ENCODE measurements at places on chromosomes 6 and 20.

GRCh38 chr20:17430125-17430950 is 100.8 kb downstream of the BFSP1 start:
- DNase-seq: no peak

- no peak for DNase-seq
These were observed 123.2 kb upstream of the RIPOR2 start for GRCh38 chr6:25058941-25059340.

- no peak for DNase-seq
These were observed 130.9 kb upstream of the CD93 start for GRCh38 chr20:23217023-23217422.

DNA sequence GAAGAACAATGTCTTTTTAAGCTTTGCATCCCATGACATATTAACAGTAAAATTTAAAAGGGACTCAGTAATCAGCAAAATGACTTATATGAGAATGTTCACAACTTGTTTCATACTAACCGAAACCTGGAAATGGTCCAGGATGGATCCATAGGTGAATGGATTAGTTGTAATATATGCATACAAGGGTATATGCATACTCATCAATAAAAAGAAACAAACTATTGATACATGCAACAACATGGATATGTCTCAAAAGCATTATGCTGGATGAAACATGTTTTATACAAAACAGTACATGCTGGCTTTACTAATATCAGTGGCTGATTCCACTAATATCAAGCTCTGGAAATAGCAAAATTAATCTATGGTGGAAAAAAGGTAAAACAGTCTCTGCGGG is 108.5 kb upstream of the HIVEP1 start:
- DNase-seq: no peak

DNA sequence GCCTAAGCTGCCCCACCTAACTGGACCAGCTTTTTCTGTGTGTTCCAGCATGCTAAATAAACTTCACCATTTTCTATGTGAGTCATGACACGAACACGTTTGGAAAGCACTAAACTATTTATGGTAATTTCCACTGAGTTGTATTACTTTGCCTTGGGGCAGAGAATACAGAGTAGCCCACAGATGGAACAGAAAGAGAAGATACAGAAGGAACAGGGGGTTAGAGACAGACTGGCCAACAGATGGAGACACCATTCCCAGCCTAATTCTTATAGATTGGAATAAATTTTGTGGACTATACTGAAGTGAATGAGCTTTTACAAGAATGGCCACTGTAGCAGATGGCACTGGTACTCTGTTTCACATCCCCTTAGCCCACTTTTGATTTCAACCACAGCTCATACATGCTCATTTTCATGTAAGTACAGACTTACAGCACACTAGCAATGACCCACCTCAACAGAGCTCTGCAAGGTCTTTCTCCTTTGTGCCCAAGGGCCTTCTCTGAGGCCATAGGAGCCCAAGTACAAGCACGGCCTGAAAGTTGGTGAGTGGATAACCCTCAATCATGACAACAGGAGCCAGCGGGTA is 13.1 kb upstream of the NT5DC1 start:
- no peak for DNase-seq

DNA sequence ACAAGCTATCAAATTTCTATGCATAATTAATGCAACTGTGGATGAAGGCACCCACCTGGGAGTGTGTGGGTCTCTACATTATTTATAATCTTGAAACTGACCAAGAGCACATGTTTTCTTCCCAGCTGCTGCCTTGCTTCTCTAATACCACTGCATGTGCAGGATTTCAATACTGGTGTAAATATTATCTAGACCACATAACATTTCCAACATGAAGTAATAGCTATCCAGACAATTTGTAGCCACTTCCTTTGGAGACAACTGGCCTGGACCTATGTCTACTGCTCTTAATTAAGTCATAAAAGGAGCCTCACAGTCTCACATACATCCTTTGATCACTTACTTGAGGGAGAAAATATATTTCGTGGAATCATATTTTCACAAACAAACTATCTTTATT is 180.7 kb downstream of the HIVEP2 start:
- DNase-seq: no peak

DNA sequence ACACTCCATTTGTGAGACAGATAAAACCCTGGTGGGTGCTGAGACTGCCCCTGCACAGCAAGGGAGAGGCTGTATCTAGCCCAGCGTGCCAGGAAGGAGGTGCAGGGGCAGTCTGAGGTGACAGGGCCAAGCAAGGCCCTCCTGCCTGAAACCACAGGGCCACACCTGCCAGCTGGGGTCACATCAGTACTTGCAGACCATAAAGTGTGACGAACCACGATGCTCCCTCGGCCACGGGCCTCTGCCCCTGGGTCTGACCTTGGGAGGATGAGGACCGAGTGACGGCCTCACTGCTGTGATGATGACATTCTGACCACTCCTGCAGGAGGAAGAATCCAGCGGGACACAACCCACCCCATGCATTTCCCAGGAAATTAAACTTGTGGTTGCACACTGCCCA is 75.1 kb downstream of the NINL start:
- no peak for DNase-seq

GRCh38 chr20:21867811-21868210 is 162.3 kb downstream of the PAX1 start:
- no peak for DNase-seq

DNA sequence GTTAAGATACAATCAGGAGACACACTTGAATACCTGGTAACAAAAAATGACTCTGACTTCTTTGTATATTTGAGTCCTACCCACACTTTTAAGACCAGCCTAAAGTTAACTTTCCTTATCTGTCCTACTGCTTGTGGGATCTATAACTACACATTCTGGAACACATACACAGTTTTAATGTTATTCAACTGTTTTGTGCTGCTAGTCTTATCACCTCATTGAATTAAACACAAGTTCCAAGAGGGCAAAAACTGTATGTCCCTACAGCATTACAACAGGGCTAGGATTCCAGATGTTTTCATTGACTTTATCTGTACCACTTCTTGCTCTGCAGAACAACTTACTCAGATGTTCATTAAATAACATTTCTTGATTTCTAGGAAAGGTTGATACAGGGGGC is 2.8 kb downstream of the HMGN3 start:
- DNase-seq: no peak

GRCh38 chr6:26043384-26044139 is 43.7 kb upstream of the HFE start:
- DNase-seq: no peak

GRCh38 chr20:38207621-38208020 is 42.6 kb upstream of the TGM2 start:
- DNase-seq: no peak

DNA sequence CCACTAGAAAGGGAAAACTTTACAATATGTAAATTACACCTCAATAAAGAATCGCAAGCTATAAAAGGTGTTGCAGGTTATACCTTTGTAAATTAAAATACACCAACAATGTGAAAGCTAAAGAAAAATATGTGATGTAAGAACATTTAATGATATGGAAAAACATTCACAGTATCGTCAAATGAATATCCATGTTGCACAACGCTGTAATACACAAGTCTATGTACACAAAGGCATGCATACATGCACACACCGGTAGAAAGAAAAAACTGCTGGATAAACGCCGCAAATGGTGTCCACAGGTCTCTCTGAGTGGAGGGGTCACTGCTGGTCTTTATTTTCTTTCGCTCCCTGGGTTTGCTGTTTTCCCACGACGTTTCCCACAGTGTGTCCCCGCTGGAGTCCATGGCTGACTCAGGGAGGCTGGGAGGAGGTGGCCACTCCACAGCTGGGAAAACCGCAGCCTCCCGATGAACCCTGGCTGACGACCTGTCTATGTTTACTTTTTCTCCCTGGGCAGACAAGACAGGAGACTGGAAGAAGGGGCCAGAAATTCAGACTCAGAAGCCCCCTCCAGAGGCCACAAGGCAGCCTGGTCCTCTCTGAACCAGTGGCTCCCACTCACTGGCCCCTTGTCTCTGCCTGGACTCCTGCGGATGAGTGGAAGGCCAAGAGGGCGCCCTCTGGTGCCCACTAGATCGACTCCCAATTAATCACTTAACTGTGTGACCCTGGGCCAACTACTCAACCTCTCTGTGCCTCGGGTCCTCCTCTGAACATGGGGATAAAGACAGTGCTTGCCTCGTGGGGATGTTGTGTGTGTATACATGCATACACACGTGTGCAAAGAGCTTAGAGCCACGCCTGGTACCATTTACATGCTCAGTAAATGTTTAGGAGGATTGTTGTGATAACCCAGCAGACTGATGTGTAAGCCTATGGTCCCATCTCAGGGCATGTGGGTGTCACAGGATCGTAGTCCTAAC is 12.8 kb upstream of the BPI start:
- no peak for DNase-seq

DNA sequence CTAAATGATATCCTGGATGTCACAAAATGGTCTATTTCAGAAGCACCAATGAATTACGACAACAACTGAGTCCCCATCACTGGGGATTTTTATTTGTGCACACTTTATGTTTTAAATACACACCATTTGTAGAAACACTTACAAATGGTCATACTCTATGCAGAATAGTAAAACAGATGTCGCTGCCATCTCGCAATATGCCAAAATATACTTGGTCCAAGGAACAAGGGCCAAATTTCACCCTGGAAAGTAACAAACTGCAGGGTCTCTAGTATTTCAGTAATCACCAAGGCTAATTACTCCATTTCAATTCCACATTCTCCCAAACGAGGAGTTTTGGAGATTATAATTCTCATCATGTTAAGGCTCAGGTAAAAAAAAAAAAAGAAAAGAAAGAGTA is 215.2 kb downstream of the LMBRD1 start:
- no peak for DNase-seq

GRCh38 chr6:89045576-89045975 is 35.0 kb upstream of the PNRC1 start:
- DNase-seq: no peak

DNA sequence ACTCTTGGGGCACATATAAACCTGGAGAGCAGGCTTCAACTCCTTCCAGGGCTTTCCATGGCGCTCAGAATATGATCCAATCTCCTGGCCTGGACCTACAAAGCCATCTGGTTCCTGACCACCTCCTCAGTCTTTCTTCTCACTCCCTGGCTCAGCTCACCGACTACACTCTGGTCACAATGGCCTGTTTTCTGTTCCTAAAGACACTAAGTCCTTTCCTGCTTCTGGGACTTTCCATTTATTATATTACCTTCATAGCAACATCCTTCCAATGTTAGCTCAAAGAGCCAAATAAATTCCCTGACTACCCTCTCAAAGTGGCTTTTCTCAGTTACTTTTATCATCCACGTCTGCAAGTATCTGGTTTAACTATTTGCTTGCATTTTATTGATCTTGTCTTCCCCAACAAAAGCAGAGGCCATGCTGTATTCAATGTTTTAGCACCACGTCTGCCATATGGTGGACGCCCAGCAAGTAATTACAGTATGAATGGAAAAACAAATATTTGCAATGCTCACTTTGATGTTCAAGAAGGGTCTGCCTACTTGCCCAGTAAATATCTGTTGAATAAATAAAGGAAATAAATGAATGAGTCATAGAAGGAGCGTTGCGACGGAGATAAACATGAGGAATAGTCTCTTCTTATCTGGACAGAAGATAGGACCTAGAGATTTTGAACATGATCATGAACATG is 328.4 kb downstream of the ESR1 start:
- no peak for DNase-seq

- DNase-seq: no peak
These were observed at the start of gene HLA-DRB1 for GRCh38 chr6:32589596-32590449. Gene HLA-DRB1 (minus strand): TSS chr6:32589848. CDS start chr6:32589742, 106 bp downstream.

DNA sequence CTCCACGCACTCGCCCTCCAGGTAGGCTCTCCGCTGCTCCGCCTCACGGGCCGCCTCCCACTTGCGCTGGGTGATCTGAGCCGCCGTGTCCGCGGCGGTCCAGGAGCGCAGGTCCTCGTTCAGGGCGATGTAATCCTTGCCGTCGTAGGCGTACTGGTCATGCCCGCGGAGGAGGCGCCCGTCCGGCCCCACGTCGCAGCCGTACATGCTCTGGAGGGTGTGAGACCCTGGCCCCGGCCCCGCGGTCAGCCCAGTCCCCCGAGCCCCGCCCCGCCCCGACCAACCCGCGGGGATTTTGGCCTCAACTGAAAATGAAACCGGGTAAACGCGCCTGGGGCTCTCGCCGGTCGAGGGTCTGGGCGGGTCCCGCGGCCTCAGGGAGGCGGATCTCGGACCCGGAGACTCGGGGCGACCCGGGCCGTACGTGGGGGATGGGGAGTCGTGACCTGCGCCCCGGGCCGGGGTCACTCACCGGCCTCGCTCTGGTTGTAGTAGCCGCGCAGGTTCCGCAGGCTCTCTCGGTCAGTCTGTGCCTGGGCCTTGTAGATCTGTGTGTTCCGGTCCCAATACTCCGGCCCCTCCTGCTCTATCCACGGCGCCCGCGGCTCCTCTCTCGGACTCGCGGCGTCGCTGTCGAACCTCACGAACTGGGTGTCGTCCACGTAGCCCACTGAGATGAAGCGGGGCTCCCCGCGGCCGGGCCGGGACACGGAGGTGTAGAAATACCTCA is 598 bp downstream of the HLA-B start:
- no peak for DNase-seq

GRCh38 chr20:11429889-11430519 is 487.7 kb upstream of the BTBD3 start:
- no peak for DNase-seq

DNA sequence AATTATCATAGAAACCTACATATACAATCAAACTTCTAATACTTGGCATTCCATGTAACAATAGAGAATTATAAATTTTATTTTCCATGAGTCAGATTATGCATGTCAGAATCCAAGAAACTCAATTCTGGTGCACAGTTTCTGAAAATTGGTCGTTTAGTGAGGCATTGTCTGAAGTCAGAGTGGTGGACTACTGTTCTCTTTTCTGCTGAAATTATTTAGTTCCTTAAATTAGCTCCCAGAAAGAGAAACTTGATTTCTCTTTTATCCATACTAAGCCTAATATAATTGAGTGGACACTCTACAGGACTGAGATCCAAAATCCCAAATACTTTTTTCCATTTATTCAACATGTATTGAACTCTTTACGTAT is 265.5 kb downstream of the ALDH8A1 start:
- DNase-seq: no peak

GRCh38 chr6:52065621-52066020 is 21.8 kb downstream of the PKHD1 start:
- DNase-seq: no peak

DNA sequence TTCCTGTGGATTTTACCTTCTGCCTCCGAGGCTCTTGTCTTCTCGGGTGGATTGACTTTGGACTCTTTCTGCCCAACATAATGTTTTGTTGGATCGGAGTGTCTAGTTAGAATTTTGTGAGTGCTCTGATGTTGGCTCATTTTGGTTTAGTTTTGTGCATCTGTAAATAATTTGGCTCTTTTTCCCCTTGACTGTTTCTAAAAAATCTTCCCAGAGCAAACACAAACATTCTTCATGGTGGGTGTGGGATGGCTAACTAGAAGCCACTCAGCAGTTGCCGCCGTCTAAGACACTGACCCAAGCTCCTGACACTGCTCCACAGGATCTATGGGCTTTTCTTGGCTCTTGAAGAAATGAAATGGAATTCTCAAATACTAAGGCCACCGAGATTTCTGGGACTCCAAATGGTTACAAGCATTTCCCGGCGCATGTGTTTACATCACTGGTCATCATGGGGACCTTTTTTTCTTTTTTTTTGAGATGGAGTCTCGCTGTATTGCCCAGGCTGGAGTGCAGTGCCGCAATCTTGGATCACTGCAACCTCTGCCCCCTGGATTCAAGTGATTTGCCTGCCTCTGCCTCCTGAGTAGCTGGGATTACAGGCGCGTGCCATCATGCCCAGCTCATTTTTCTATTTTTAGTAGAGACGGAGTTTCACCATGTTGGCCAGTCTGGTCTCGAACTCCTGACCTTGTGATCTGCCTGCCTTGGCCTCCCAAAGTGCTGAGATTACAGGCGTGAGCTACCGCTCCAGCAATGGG is 92.0 kb upstream of the FRMD1 start:
- no peak for DNase-seq

Measured in stimulated activated CD8-positive, alpha-beta memory T cell treated with anti-CD3 and anti-CD28 coated beads, Interleukin-2, amount 100 ng/mL, for 1 hour (primary cell).